ENCODE measurements at places on chromosomes 7 and 10. TPM values are rescaled to one million over a fixed set of nuclear protein-coding genes. Genes with fewer than 3 reads are reported as not detected.
A peak's percentile ranks its signal among the peaks of the same experiment; 100 is the strongest.

GRCh38 chr7:109479388-109479787 is 909.7 kb downstream of the DNAJB9 start:
- no peaks in the 10 kb centered on the region for H3K27me3 ChIP-seq
- H3K36me3 ChIP-seq: no peaks in the 10 kb centered on the region
- no peaks in the 10 kb centered on the region for H3K4me1 ChIP-seq
- H3K4me3 ChIP-seq: no peak overlapping the region

- no peak for DNase-seq
- peaks cover 6% of the 10 kb centered on the region for H3K4me1 ChIP-seq
- H3K4me3 ChIP-seq: no peak overlapping the region
- no peak overlapping the region for H3K27ac ChIP-seq
Observed at GRCh38 chr7:2996141-2996540, 47.5 kb downstream of the CARD11 start.

- no peak overlapping the region for H3K4me3 ChIP-seq
- no peaks in the 10 kb centered on the region for H3K27me3 ChIP-seq
- no peaks in the 10 kb centered on the region for H3K36me3 ChIP-seq
- no peak for DNase-seq
- H3K4me1 ChIP-seq: peaks cover 5% of the 10 kb centered on the region
Observed at GRCh38 chr7:15707570-15707969, 21.1 kb upstream of the MEOX2 start.

DNA sequence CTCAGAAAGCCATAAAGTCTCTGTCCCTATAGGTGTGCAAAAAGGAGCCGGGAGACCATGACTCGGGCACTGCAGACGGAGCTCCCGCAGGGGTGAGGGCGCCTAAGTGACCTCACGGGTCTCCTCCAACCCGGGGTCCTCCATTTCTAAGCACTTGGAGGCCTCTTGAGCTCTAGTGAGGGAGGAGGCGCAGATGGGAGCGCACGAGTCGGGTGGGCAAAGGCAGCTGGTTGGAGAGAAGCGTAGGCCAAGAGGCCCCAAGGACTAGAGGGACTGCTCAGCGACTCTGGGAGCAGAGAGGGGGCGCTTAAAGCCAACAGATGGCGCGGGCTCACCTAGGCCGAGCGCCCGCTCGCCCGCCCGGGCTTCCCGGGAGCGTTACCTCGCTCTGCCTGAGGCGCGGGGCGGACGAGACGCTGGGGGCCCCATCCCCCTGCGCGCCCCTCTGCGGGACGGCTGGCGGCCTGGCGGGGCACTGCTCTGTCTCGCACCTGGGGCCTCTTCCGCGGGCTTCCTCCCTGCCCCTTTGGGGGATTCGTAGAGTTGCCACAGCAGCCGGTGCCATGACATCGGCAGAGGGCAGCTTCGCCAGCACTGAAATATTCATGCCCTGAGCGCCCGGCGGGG is 523 bp upstream of the CDH23 start:
- peak overlapping the region; percentile 62 for H3K4me3 ChIP-seq
- DNase-seq: no peak
- H3K4me1 ChIP-seq: no peaks in the 10 kb centered on the region
- H3K27ac ChIP-seq: no peak overlapping the region
- H3K27me3 ChIP-seq: peaks cover 53% of the 10 kb centered on the region

GRCh38 chr7:22665923-22666322 is 61.1 kb upstream of the IL6 start:
- DNase-seq: no peak
- peaks cover 48% of the 10 kb centered on the region for H3K4me1 ChIP-seq
- H3K27me3 ChIP-seq: peaks cover 12% of the 10 kb centered on the region
- peak overlapping the region; percentile 21 for H3K27ac ChIP-seq

DNA sequence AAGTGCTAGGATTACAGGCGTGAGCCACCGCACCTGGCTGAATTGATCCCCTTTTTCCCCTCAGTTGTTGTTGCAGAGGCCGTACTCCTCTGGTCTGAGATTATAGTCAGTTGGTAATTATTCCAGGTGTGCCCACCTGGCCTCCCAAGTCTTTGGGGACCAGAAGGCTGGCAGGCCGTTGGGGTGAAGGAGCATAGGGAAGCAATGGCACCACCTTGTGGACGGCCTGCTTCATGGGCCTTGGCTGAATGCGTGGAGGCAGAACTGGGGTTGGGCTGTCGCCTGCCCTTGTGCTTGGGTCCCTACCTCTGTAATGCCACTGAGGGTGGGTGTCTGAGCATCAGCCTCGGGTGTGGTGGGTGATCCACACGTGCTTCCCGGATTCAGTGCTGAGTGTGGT is 125.7 kb downstream of the RGS10 start:
- no peaks in the 10 kb centered on the region for H3K4me1 ChIP-seq
- no peak overlapping the region for H3K27ac ChIP-seq
- H3K27me3 ChIP-seq: no peaks in the 10 kb centered on the region
- H3K4me3 ChIP-seq: no peak overlapping the region
- peak; percentile 51 for DNase-seq

DNA sequence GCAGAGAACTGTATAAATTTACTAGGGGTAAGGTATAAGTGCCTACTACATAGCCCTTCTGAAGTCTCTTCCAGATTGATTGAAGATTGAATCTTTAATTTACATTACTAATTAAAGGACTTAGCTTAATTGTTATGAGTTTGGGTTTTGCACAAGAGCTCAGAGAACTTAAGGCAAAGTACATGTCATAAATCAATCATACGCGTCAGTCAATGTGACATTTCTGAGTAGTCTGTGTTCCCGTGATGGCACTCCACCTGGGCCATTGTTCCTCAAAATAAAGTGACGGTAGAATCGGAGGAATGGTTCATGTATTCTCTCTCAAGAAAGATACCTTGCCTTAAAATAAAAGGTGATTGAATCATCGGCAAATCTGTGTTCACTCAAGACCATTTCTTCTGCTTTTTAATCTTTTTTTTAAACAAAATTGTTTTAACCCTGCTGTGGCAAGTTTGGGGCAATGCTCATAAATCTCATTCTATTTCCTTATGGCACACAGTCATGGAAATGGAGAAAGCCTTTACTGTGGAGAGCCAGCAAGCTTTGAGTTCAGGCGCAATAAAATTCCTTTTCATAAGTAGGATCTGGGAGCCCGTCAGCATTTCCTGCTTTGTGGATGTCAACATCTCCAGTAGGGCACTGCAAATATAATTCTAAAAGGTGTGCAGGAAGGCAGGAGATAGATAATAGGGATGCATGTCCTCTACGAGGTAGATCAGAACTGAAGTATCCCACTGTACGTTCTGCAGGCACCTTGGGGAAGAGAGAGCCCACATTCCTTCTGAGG is 427.4 kb downstream of the GATA3 start:
- DNase-seq: no peak
- no peak overlapping the region for H3K4me3 ChIP-seq
- H3K27ac ChIP-seq: no peak overlapping the region
- H3K27me3 ChIP-seq: peaks cover 35% of the 10 kb centered on the region
- no peaks in the 10 kb centered on the region for H3K36me3 ChIP-seq
- peaks cover 7% of the 10 kb centered on the region for H3K4me1 ChIP-seq

- no peak for DNase-seq
- no peaks in the 10 kb centered on the region for H3K27me3 ChIP-seq
- H3K4me1 ChIP-seq: peaks cover 19% of the 10 kb centered on the region
- no peak overlapping the region for H3K27ac ChIP-seq
- no peak overlapping the region for H3K4me3 ChIP-seq
Observed at GRCh38 chr10:17147884-17148489, 18.4 kb upstream of the CUBN start.

The ATG9B gene
- 4.7 TPM for total RNA-seq

The PEX1 gene
- total RNA-seq: 17.0 TPM

The NODAL gene
- total RNA-seq: not detected

Data from activated T-helper 1 cell treated with anti-CD3 and anti-CD28 coated beads, Interleukin-12 subunit alpha, Interleukin-12 subunit beta, Interleukin-2, Interleukin-4 antibody, amounts not matched to agents 30 ng/mL and 10 ng/mL and 1 ng/mL, durations not matched to agents 14 hours and 24 hours and 36 hours (primary cell).